ENCODE measurements at places on chromosomes 2 and 18.

DNA sequence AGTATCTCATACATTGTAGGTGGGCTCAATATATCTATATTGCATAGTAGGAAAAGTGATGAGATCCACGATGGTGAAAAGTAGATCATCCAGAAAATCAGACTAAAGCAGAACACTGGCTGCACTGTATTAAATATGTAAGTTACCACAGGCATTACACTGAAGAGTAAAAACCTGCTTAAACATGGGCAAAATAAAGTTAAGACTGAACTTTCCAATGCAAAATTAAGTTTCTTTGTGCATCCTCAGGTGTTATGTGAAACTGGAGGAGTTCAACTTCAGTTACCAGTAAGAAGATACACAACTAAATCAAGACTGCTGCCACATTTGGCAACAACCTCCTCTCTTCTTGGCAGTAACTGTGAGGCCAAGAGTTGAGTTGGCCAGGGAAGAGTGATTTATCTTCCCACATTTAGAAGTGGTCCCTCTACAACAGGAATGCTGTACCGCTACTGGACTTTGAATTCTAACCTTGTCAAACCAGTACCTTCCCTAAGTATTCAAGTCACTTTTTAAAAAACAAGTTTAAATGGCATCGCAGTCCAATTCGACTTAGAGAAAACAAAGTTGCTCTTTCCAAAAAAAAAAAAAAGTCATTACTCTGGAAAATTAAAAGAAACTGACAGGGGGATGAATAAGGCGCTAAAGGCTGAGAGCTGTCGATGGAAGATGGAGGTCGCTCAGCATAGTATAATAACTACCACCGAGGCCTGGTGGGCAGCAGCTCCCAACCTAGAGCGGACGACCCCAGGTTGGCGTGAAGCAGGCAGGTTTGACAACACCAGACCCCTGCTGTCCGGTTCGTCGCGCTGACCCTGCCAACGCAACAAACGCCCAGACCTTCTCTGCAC lies 1.1 kb downstream of the MAP4K3 start:
- DNase-seq: no peak

- no peak for DNase-seq
Measured at GRCh38 chr2:239947729-239948045, 77.5 kb downstream of the NDUFA10 start.

DNA sequence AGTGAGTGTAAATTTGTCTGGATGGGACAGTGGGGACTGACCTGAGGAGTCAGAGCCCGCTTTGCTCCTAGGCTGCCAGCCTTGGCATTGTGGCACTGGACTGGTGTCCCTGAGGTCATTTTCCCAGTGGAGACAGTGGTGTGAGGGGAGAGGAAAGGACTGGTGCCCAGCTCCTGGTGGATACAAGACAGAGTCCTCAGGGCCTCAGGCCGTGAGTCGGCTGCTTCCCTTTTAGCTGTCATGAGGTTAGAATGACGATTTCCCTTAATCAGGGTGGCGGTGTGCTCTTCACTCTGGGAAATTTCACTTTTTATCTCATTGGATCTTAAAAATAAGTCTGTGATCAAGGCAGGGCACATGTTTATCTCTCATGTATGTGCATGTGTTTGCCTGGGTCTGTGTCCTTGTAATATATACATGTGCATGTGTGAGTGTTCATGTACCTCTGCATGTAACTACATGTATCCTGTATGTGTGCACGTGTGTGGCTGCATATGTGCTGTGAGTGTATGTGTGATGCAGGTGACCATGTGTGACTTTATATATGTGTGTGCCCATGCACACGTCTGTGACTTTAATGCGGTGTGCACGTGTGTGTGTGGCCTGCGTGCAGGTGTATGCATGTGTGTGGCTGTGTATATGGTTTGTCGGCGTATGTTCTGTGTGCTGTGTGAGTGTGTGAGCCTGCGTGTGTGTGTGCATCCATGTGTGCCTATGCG lies 55.7 kb downstream of the GLI2 start:
- no peak for DNase-seq

DNA sequence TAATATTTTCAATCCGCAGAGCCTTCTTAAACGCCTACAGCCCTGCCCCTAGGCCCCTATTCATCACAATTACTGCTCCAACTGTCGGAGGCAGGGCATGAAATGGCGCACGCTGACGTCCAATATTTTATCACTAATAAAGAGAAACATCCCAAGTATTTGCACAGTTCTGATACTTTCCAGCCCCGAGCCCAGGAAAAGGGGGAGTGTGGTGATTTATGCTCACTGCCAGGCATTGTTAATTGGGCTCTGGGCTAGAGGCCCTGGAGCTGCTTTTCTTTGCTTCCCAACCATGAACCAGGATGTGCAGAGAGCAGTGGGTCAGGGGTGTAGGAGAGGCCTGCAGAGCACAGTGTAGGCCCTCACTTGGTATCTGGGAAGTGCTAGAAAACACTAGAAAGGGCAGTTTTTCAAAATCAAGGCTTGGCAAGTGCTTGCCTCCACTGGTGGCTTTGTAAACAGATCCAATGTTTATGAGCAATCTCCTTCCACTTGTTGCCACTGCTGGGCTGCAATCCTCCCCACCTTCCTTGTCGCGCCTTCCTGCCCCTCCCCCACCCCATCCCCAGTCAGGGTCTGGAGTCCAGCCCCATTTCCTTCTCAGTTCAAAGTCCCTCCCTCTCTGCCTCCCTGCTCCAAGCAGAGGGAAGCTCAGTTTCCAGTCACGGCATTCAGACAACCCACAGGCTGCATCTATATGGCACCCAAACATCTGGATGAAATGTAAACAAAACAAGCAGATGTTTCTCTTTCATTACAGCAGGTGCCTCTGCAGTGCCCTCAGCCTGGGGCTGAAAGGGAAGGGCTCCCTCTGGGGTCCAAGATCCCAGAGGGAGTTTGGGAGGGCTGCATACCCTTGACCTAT lies 83.9 kb upstream of the PKDCC start:
- no peak for DNase-seq

- peak; percentile 76 for DNase-seq
Measured at GRCh38 chr2:237694415-237695194, 67.2 kb downstream of the LRRFIP1 start.

All from HL-60 (cell line).